ENCODE measurements at places on chromosomes 11 and 22.

DNA sequence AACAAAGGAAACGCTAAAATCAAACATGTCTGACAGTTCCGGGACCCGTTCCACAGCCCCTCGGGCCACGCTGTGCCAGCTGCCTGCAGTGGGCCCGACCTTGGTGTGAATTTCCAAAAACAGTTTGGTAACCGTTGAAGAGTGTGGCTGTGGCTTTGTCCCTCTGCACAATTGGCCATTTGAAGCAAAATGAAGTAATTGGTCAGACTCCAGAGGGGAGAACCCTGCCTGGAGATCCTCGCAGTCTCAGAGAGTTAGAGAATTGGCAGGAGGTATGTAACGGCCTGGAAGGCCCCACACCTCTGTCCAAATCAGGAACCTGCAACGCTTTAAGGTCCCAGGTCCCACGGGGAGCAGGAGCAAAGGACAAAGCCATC, 26.3 kb downstream of the TRMU start:
- DNase-seq = no peak

- DNase-seq = peak; percentile 80
These were observed 62.1 kb upstream of the NUP50 start for GRCh38 chr22:45101515-45102227.

- no peak for DNase-seq
These were observed 43.5 kb downstream of the SYTL2 start for GRCh38 chr11:85767246-85767945.

- no peak for DNase-seq
These were observed 39.8 kb downstream of the LRRC32 start for GRCh38 chr11:76630600-76631281.

- DNase-seq = peak; percentile 33
These were observed 19.8 kb downstream of the PTDSS2 start for GRCh38 chr11:469684-470560.

- no peak for DNase-seq
These were observed 538.1 kb upstream of the API5 start for GRCh38 chr11:42773729-42774128.

DNA sequence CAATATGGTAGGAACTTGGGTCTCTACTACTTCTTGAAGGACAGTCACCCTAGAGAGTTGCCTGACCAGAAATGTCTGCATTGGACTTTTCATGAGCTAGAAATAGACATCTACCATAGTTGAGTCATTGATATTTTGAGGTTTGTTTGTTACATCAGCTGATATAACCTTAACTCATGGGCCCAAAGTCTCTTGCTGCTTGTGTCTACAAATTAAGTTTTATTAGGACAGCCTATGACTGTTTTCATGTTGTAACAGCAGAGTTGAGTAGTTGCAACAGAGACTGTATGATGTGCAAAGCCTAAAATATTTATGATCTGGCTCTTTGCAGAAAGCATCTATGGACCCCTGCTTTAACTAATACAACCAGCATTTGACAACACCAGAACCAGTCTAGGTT, 155.3 kb downstream of the MIAT start:
- no peak for DNase-seq

- no peak for DNase-seq
These were observed 48.7 kb upstream of the ZBED5 start for GRCh38 chr11:10906521-10906920.

DNA sequence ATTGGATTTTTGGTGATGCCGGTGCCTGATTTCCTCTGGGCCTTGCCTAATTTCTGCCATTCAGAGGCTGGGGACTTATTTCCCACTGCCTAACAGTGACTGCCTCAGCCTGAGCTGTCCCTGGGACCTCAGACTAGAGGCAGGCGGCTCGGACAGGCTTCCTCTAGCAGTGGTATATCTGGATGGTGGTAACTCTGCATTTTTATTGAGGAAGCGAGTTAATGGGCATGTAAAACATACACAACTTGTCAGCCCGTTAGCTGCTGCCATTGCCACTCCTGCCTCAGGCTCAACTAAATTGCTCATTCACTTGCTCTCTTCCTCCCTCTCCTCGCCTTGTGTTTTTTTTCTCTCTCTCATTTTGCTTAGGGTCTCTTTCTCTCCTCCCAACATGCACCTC, 561.6 kb downstream of the BUD13 start:
- no peak for DNase-seq

- DNase-seq = no peak
These were observed 452.3 kb downstream of the KCNA4 start for GRCh38 chr11:29564486-29564885.

GRCh38 chr22:23938328-23939016, 22.5 kb downstream of the GSTT2B start:
- no peak for DNase-seq

- peak; percentile 82 for DNase-seq
These were observed 10.7 kb downstream of the SDF2L1 start for GRCh38 chr22:21652547-21653545.

- peak; percentile 78 for DNase-seq
These were observed 130.2 kb downstream of the NCAM1 start for GRCh38 chr11:113091481-113091780.

GRCh38 chr22:22371031-22371541, 126.5 kb downstream of the VPREB1 start:
- DNase-seq = no peak

GRCh38 chr22:22818861-22819855, 68.5 kb upstream of the IGLL5 start:
- no peak for DNase-seq

DNA sequence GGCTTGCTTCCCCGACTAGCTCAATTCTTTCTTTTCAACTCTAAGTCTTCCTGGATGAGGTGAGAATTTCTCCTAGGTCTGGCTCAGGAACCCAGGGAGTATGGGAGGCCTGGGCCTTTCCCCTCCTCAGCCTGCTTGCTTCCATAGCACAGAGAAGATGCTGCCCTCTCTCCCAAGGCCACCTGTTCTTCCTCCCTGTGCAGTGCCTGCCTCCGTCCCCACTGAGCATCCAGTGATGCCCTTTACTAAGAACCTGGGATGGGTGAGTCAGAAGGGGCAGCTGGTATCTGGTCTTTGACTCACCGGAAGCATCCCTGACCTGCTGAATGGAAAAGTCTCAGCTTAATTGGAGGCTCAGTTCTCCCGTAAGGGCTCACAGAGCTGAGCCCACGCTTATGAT, 607.9 kb downstream of the BUD13 start:
- DNase-seq = no peak

DNA sequence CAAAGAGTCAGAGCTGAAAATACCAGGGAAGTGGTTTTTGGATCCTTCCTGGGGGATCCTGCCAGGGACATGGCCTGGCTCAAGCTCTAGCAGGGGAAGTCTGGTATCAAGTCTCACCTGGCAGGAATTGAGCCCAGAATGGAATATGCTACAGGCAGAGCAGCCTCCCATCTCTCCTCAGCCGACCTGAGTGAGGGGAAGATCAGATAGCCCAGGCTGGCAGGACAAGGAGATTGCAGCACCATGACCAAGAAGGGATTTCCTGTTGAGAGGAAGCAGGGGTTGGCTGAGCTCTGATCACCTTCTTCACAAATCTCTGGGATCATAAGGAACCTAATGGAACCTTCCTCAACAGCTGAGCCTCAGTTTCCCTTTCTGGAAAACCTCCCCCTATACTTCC, 13.0 kb downstream of the OAF start:
- DNase-seq = no peak

GRCh38 chr22:36938886-36939285, 25.5 kb downstream of the CSF2RB start:
- no peak for DNase-seq

DNA sequence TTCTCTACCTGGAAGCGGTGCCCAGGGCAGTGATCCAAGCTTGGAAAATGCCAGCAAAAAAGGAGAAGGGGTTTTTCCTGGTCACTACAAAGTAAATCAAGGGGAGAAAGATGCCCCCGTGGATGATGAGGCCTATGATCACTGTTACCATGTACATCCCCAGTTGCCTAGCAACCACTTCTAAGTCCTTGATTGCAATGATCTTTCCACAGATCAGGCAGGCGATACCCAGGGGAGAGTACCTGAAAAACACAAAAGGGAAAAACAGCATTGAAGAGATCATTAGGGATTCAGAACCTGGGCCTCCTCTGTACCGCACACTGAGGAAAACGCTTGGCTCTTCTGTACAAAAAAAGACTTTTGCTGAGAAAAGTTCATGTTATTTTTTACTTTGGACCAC, 127.1 kb downstream of the SLC1A2 start:
- peak; percentile 42 for DNase-seq

GRCh38 chr11:23403210-23404185, 543.2 kb upstream of the CCDC179 start:
- DNase-seq = no peak

GRCh38 chr11:115535781-115536180, 31.6 kb upstream of the CADM1 start:
- peak; percentile 25 for DNase-seq

DNA sequence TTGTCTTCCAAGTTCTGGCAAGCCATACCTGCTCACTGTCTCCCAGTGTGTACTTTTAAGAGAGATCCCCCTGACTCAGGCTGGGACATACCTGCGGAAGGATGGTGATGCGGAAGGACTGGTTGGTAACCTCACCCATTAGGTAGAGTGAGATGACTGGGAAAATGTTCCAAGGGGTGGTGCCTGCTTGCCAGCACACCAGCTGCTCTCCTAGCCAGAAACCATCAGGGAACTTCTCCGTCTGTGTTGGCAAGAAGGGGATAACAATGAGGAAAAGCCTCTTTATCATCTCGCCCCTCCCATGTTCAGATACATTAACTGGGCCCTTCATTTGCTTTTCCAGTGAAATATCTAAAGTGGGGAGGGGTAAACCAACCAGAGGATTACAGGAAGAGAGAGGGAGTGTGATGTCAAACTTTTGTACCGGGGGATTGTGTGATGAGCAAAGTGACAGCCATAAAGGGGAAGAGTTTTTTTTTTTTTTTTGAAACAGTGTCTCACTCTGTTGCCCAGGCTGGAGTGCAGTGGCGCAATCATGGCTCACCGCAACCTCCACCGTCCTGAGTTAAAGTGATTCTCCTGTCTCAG, at the start of gene BACE1-AS:
TSS of gene BACE1-AS (plus strand) at position 538 of the 588 bp plus-strand sequence.
- DNase-seq = no peak

DNA sequence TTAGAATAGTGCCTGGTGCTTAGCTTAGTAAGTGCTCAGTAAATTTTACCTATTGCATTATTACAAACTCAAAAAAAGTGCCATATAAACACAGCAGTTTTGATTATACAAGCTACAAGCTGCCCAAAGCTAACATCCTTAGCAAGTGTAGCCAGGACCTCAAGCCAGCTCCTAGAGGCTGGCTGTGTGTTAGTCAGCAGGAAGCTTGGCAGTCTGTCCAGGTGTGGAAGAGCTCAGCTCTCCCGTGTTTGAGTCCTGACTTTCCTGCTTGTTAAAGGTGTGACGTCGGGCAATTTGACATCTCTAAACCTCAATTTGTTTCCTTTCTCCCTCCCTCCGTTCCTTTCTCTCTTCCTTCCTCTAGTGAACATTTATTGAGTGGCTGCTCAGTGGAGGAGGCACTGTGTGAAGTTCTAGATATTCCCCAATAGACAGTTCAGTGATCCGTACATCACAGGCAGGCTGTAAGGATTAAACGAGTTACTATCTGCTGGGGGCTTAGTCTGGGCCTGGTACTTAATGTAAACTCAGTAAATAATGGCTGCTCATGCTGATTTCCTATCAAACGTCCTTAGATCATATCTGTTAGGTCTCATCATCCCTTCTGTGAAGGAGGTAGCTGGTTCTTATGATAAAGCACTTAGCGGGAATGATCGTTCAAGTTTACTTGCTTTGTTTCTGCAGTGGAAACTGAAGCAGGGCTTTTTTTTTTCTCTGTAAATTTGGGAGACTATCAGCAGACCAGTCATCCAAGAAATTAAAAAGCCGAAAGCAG, 68.7 kb downstream of the PRR5L start:
- no peak for DNase-seq

DNA sequence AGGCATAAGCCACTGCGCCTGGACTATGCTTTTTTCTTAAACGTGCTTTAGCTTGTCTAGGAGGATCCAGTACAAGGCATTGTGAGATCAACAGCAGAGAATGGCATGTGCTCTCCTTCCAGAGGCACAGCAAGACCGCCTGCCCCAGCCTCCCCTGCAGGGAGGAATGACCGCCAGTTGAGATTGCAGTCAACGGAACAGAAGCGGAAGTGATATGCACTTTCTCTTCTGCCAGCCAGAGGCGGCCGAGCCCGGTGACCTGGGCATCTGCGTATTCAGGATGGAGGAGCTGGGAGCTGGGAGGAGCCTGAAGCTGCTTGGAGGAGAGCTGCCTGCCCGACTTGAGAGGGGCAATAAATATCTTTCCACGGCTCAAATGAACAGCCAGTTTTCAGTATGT, 243.0 kb downstream of the CTTN start:
- peak; percentile 75 for DNase-seq

- DNase-seq = peak; percentile 69
These were observed 74.5 kb upstream of the LMO1 start for GRCh38 chr11:8338138-8338537.

DNA sequence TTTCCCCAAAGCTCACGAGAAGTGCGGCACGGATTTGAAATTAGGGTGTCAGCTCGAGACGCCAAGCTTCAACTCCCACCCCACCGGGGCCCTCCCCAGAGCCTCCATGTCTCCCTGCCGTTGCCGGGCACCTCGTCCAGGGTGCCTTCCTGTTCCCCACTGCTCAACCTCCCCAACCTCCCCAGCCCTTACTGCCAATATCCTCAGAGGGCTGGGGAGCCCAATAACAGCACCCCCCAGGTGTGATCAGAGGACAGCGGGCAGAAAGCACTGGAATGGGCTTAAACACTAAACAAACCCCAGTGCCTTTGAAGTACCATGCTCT, 1336.4 kb downstream of the TBC1D22A start:
- no peak for DNase-seq

- peak; percentile 95 for DNase-seq
These were observed at the start of gene SCN3B for GRCh38 chr11:123654566-123655081. TSS of gene SCN3B (minus strand) at chr11:123654624. CDS start at chr11:123653801, 823 bp downstream.

DNA sequence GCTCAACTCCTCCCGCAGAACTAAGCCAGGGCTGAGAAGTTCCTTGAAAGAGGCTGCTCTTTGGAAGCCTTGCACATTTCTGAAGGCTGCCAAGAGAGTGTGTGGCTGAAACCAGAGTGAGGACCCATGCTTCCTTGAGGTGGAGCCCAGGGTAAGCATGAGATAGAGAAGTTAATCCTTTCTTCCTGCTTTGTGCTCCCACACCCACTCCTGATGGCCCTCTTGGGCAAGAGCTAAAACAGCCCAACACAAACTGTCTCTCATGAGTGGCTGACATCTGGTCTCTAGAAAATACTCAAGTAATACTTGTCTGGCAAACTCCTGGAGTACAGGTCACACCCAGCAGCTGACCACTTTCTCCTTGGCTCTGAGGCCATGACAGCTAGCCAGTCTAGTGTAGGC, 523.7 kb downstream of the INSC start:
- no peak for DNase-seq

- no peak for DNase-seq
These were observed 88.9 kb downstream of the MAML2 start for GRCh38 chr11:96254087-96254486.

All from eye (tissue), 1 donor.